NCI-H1048 (cell line): ENCODE measurements at places on chromosomes 7 and 10.

DNA sequence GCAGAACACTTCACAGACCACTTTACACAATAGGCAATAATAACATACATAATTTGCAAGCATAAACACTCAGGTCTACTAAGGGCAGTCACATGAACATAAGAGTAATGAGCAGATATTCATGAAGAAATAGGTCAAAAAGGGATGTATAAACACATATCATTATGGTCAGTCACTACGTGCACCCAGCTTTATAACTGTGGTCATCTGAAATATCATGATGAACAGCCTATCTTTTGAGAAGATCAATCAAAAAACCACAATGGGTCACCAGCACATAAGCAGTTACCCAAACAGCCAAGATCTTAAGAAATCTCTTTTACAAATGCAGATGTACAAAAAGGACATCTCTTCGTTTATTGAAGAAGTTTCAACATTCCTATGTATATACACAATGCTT, 35.5 kb upstream of the DRGX start:
- no peak for DNase-seq

GRCh38 chr10:131249238-131249954, 62.1 kb downstream of the TCERG1L start:
- DNase-seq: no peak

DNA sequence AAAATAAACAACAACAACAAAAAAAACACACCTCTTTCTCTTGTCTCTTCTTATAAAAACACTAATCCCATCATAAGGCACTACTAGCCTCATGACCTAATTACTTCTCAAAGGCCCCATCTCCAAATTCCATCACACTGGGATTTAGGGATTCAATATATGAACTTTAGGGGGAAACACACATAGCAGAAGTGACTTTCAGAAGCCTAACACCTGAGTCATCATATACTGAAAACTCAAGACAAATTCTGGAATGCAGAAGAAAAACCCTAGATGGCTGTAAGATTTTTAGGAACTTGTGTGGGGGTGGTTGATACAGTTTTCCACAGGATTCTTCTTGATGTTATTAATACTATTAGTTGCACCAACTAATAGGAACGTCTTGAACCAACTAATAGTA, 33.7 kb upstream of the CSTF2T start:
- DNase-seq: no peak

GRCh38 chr7:102974366-102975236, 61.8 kb downstream of the LRRC17 start:
- DNase-seq: no peak

GRCh38 chr10:112841549-112841948, 108.5 kb upstream of the TCF7L2 start:
- DNase-seq: no peak

- no peak for DNase-seq
Measured at GRCh38 chr7:35019801-35020200, 17.5 kb downstream of the DPY19L1 start.

DNA sequence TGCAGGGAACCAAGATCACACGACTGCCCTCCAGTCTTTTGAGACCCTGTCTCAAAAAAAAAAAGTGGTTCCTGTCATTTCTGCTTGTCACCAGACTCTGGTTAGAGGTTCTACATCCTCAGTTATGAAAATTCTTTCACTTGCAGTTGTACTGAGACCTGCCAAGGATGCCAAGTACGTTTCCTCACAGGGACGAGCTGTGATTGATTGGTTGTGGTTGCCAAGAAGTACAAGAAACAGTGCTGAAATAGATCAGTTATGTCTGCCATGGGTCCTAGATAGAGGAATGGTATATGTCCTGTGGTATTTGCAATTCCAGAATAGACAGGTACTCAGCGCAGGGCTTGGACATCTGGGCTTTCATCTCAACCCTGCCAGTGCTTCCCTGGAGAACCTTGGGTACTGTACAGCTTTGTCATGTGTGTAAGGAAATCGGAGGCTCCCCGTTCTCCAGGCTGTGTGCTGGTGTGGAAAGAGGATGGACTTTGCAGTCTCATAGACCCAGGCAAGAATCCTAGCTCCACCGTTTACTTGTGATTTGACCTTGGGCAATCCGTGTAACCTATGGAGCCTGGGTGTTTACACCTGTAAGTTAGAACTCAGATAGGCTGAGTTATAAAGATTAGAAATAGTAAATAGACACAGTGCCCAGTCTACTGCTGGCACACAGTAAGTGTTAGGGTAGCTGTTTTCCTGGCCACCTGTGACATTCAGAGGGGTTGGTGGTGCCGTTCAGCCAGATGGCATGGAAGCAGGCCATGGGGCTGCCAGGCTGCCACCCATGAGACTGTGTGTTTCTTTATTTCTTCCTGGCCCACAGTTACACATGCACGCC, 53.0 kb downstream of the COL13A1 start:
- no peak for DNase-seq

DNA sequence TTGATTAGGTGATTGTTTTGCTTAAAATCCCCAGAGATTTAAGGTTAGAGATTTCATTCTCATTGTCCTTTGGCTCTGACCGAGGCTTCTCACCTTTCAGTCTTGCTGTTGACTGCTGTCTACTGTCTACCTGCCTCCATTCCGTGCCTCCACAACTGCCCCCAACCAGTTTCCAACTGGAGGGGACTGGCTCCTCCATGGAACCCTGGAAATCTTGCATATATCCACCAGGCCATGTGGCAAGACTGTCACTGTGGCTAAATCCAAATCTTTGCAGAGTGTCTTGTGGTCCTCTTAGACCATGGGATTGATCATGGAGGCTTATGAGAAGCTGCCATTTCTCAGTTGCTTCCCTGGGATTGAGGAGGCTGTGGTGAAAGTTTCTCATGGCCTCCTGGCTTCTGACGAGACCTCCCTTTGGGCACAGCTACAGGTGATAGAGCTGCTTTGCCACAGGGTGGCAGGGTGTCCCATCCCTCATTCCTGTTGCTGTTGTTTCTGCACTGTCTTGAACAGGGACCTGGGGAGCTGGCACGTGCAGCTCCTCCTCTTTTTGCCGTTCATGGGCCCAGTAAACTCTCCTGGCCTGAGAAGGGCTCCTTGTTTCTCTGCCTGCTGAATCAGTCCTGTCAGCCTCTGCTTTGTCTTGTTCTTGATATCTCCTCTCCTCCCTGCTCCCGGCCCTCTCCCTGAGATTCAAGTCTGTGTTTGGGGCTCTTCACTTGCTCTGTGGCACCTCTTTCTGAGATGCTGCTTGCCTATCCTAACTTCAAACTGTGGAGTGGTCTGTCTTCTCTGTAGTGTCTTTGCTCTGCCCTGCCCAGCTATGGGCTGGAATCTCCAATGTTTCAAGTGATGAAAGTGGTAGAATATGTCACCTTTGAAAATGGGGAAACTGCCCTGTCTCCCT, 63.6 kb upstream of the IGFBP3 start:
- no peak for DNase-seq

DNA sequence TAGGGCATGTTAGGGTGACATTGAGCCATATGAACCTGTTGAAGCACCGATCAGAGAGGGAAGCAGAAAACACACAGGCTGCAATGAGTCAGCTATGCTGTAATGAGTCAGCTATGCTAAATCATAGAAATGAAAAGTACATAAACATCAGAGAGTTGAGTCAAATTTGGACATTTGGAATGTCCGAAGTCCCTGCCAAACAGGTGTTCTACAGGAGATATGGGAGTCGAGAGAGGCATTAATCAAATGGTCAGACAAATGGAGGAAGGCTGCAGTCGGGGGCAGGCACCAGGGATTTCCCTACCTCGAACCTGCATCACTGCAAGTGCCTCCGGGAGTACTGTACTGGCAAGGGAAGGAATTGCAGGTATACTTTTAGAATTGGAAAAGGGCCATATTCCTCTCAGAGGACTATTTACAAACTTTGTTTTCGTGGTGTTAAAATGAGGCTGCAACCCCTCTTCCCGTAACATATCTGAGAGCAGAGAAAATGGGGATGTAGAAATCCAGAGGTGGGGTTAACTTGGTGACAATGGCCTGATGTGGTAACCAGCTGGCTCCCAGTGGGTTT, 8.8 kb upstream of the ZC3HAV1 start:
- DNase-seq: no peak

GRCh38 chr7:39210362-39210761, 232.7 kb downstream of the POU6F2 start:
- DNase-seq: no peak

DNA sequence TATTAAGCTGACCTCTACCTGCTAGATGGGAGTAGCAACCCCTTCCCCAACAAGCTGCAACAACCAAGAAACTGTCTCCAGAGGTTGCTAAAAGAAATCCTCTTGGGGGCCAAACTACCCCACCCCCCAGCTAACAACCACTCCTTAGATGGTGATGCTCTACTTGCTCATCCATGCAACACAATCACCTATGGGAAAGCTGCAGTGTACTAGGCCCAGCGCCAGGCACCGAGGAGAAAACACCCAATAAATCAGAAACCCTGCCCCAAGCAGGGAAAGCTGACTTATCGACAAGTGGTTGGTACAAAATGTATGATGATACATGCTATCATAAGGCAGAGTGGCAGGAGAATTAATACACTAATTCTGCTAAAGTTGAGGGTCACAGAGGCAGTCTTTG, 17.3 kb downstream of the SLC25A13 start:
- no peak for DNase-seq

GRCh38 chr10:56662765-56663447, 301.8 kb upstream of the ZWINT start:
- no peak for DNase-seq

GRCh38 chr10:3588816-3589215, 196.2 kb downstream of the KLF6 start:
- no peak for DNase-seq

DNA sequence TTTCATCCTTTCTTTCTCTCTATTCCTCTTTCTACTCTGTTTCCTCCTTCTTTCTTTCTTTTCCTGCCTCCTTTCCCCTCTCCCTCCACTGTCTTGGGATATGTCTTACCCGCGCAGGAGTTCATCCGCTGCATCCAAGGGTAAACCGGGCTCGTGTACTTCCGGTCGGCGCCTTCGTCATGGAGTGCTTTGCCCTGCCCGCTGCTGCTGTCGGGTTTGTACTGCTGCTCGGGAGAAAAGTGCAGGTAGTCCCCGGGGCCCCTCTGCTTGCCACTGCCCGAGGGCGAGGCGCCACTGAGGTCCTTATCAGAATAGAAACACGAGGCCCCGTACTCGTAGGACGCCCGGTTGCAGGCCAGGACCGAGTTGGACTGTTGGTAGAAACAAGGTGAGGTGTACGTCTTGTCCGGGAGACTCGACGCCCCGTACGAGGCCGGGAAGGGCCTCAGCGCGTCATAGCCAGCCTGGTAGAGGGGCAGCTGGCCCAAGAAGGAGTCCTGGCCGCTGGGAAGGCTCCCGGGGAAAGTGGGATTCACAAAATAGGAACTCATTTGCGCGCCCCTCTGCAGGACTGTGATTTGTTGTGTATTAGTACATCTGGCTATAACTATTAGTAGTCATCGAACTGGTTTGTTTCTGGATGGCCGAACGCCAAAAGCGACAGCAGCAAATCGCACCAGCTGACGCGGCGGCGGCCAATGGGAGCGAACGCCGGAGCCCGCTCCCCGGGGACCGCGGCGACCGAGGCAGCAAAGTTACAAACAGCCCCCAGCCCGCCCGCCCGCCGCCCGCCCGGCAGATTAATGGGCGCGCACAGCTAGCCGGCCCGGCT, at the start of gene HOXA6:
Gene HOXA6, minus strand, starts transcription at position 576 of the 832 bp plus-strand sequence. Its CDS starts 25 bp downstream, at position 551.
- DNase-seq: no peak

- no peak for DNase-seq
Measured at GRCh38 chr10:101441541-101442455, 87.8 kb downstream of the BTRC start.

- no peak for DNase-seq
Measured at GRCh38 chr10:7484456-7485243, 73.8 kb upstream of the SFMBT2 start.

DNA sequence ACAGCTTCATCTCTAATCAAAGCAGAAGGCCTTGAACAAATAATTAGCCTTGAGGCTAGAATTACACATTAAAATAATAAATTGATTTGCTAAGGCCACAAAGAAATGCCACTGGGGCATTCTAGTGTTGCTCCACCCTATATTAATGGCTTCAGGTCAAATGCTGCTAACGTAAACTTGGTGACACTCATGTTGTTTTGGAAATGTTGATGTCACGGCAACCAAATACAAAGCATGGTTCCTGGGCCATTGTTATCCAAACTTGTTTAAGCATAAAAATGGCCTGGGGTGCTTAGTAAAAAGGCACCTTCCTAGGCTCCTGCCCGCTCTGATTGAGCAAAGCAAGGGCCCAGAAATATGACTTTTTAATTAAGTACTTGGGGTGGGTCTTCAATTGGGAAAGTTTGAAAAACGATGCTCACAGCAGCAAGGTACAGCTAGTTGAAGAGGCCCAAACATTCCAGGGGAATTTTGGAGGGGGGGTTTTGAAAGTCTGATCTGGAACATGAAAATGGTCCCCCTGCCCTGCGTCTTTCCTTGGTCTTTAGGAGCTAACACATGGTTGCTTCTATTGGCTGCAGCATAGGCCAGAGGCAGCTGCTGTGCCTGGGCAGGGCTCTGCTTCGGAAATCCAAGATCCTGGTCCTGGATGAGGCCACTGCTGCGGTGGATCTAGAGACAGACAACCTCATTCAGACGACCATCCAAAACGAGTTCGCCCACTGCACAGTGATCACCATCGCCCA, 67.8 kb downstream of the ABCC2 start:
- no peak for DNase-seq

DNA sequence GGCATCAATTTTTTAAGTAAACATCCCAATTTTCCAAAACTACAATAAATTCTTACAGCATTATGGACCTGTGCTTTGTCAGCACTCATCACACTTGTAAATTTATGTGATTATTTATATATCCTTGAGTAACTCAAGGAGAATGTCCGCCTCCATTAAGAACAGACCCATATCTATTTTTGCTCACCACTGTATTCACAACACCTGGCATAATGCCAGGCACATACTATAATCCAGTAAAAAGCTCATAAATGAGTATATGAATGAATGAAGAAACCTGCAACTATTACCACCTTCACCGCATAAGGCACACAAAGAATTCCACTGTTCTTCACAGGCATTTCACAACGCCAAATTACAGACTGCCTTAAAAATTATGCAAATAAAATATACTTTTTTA, 46.9 kb downstream of the MINDY3 start:
- peak; percentile 93 for DNase-seq

- DNase-seq: no peak
Measured at GRCh38 chr7:132112657-132113056, 463.6 kb downstream of the PLXNA4 start.

GRCh38 chr7:130995252-130996081, 261.5 kb upstream of the KLF14 start:
- no peak for DNase-seq
